ENCODE measurements at places on chromosomes 2 and 18. TPM values are rescaled to one million over a fixed set of nuclear protein-coding genes. Genes with fewer than 3 reads are reported as not detected.
A peak's percentile ranks its signal among the peaks of the same experiment; 100 is the strongest.

Gene UGT1A10
- not detected for total RNA-seq

Gene EPC2
- total RNA-seq: 35.9 TPM

Gene ABCG5
- total RNA-seq: 0.10 TPM

Gene GCG
- 4,649 TPM for total RNA-seq

Gene CPO
- total RNA-seq: 0.24 TPM

Gene KCNK3
- total RNA-seq: 7.7 TPM

Gene CKAP2L
- total RNA-seq: 9.7 TPM

Gene ANKRD29
- total RNA-seq: 3.5 TPM

Gene MBOAT2
- total RNA-seq: 60.8 TPM

- H3K27me3 ChIP-seq: no peaks in the 10 kb centered on the region
- DNase-seq: no peak
- H3K4me3 ChIP-seq: peak overlapping the region; percentile 93
- H3K27ac ChIP-seq: no peak overlapping the region
Measured at GRCh38 chr2:169480079-169480465, 778 bp downstream of the BBS5 start.

DNA sequence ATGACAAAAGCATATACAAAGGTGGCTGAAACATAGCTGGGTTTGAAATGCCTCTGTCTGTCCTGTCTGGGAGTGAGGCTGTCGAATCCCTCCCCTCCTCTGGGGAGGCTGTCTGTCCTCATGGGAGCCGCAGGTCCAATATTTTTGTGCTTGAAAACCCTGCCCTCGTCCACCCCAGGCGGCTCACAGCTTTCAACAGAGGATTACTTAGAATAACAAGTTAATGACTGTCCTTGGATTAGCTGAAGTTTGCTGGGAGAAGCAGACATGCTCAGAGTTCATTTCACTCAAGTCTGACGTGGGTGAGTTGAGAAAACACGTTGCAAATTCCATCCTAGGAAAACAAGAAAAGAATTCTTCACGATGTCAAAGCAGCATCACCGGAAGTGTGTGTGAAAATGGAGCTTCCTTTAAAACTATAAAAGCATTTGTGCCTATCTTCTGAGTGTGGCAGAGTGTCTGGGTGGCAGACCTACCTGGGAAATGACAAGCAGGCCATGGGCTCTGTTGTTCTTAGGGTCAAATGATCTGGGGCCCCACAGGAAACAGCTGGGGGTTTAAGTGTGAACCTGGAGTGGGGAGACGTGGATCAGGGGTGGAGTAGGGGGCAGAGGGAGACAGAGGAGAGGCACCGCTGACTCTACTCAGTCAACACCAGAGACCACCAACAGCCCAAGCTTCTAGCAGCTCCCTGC, 77.1 kb downstream of the DDX1 start:
- no peak overlapping the region for H3K27ac ChIP-seq
- H3K4me3 ChIP-seq: no peak overlapping the region
- DNase-seq: no peak
- peaks cover 47% of the 10 kb centered on the region for H3K4me1 ChIP-seq
- no peaks in the 10 kb centered on the region for H3K36me3 ChIP-seq
- H3K27me3 ChIP-seq: peaks cover 4% of the 10 kb centered on the region

GRCh38 chr2:11203480-11203879, 48.2 kb downstream of the SLC66A3 start:
- no peak overlapping the region for H3K4me3 ChIP-seq
- H3K36me3 ChIP-seq: peaks cover 18% of the 10 kb centered on the region
- H3K4me1 ChIP-seq: no peaks in the 10 kb centered on the region
- DNase-seq: no peak
- H3K27ac ChIP-seq: no peak overlapping the region

GRCh38 chr2:69933254-69933828, 18.4 kb downstream of the MXD1 start:
- no peak overlapping the region for H3K4me3 ChIP-seq
- DNase-seq: no peak
- H3K27ac ChIP-seq: peak overlapping the region; percentile 65
- peaks cover 4% of the 10 kb centered on the region for H3K4me1 ChIP-seq

DNA sequence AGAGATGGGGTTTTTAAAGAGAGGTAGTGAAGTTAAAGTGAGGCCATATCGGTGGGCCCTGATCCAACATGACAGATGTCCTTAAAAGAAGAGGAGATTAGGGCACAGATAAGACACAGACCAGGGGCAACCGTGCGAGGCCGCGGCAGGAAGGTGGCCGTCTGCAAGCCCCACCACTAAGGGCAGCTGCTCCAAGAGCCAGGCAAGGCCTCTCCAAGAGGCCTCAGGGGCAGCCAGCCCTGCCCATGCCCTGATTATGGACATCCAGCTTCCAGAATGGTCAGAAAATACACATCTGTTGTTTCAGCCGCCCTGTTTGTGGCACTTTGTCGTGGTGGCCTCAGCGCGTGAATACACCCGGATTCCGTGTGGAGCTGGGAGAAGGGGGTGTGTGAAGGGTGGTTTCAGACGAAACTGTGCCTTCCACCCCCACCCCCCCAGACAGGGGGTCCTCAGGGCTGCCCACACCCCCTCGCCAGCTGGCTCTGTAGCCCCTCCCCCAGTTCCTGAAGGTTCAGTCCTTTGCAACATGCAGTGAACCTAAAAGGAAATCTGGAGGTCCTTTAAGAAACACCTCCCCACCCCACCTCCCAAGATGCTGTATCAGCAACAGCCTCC, 74.1 kb upstream of the SMAD7 start:
- no peaks in the 10 kb centered on the region for H3K36me3 ChIP-seq
- H3K4me3 ChIP-seq: no peak overlapping the region
- H3K27ac ChIP-seq: no peak overlapping the region
- peaks cover 9% of the 10 kb centered on the region for H3K4me1 ChIP-seq
- DNase-seq: peak; percentile 61
- H3K27me3 ChIP-seq: no peaks in the 10 kb centered on the region

DNA sequence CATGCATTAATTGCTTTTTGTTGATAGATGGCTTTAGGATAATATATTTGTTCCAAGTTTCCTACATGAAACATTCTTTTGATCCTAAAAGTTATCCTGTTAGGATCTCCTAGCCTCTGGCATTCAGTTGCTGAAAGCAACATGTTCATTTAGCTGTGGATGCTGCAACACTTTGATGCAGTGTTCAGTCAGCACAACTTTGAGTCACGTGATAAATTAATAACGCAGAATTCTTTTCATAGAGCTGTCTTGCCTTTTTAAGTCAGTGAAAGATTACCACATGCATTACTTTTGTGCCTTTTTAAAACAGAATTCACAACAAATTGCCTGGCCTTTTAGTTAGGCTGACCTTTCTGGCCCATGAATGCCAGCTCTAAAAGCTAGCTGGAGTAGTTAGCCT, 1467.9 kb upstream of the ZEB2 start:
- H3K4me1 ChIP-seq: no peaks in the 10 kb centered on the region
- no peak overlapping the region for H3K27ac ChIP-seq
- no peak for DNase-seq
- no peaks in the 10 kb centered on the region for H3K36me3 ChIP-seq
- H3K27me3 ChIP-seq: no peaks in the 10 kb centered on the region

GRCh38 chr2:239290618-239291474, 110.0 kb downstream of the HDAC4 start:
- peak overlapping the region; percentile 62 for H3K27ac ChIP-seq
- no peaks in the 10 kb centered on the region for H3K36me3 ChIP-seq
- H3K27me3 ChIP-seq: no peaks in the 10 kb centered on the region
- no peak for DNase-seq

GRCh38 chr2:226798422-226799210, 1.0 kb downstream of the IRS1 start:
- DNase-seq: peak; percentile 74
- H3K27me3 ChIP-seq: peaks cover 6% of the 10 kb centered on the region
- peak overlapping the region; percentile 88 for H3K4me3 ChIP-seq
- H3K27ac ChIP-seq: peak overlapping the region; percentile 61
- peaks cover 33% of the 10 kb centered on the region for H3K4me1 ChIP-seq
- H3K36me3 ChIP-seq: peaks cover 23% of the 10 kb centered on the region

GRCh38 chr2:29189052-29189451, 73.8 kb downstream of the CLIP4 start:
- no peaks in the 10 kb centered on the region for H3K27me3 ChIP-seq
- DNase-seq: no peak
- H3K27ac ChIP-seq: no peak overlapping the region
- H3K4me3 ChIP-seq: no peak overlapping the region
- peaks cover 5% of the 10 kb centered on the region for H3K36me3 ChIP-seq

GRCh38 chr2:11975373-11975772, 228.9 kb downstream of the LPIN1 start:
- H3K27me3 ChIP-seq: no peaks in the 10 kb centered on the region
- no peak overlapping the region for H3K4me3 ChIP-seq
- peaks cover 4% of the 10 kb centered on the region for H3K36me3 ChIP-seq

- no peak overlapping the region for H3K4me3 ChIP-seq
- peaks cover 3% of the 10 kb centered on the region for H3K27me3 ChIP-seq
- no peak overlapping the region for H3K27ac ChIP-seq
- no peak for DNase-seq
- peaks cover 24% of the 10 kb centered on the region for H3K4me1 ChIP-seq
Measured at GRCh38 chr2:218605432-218605831, 2.3 kb upstream of the PLCD4 start.

- H3K27ac ChIP-seq: no peak overlapping the region
- H3K36me3 ChIP-seq: peaks cover 16% of the 10 kb centered on the region
- no peak for DNase-seq
- peaks cover 28% of the 10 kb centered on the region for H3K4me1 ChIP-seq
- no peak overlapping the region for H3K4me3 ChIP-seq
- H3K27me3 ChIP-seq: no peaks in the 10 kb centered on the region
Measured at GRCh38 chr2:182852090-182852489, 14.3 kb downstream of the FRZB start.

DNA sequence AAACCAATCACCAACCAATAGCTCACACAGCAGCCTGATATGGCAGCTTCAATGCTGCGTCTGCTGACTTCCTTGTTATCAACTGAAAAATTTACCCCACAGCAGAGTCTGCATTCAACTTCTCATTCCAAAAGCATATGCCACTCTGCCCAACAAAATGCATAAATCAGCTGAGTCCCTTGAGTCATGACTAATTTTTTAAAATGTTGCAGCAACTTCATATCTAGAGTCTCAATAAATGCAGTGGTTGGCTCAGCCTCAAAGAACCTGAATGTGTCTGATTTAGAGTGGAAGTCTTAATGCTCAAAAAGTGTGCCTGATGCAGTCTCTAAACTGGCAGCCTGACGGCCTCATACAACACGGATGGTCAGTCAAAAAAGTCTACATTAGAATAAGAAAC, 46.5 kb downstream of the FARSB start:
- H3K4me1 ChIP-seq: no peaks in the 10 kb centered on the region
- H3K4me3 ChIP-seq: no peak overlapping the region
- no peak overlapping the region for H3K27ac ChIP-seq
- no peaks in the 10 kb centered on the region for H3K27me3 ChIP-seq

DNA sequence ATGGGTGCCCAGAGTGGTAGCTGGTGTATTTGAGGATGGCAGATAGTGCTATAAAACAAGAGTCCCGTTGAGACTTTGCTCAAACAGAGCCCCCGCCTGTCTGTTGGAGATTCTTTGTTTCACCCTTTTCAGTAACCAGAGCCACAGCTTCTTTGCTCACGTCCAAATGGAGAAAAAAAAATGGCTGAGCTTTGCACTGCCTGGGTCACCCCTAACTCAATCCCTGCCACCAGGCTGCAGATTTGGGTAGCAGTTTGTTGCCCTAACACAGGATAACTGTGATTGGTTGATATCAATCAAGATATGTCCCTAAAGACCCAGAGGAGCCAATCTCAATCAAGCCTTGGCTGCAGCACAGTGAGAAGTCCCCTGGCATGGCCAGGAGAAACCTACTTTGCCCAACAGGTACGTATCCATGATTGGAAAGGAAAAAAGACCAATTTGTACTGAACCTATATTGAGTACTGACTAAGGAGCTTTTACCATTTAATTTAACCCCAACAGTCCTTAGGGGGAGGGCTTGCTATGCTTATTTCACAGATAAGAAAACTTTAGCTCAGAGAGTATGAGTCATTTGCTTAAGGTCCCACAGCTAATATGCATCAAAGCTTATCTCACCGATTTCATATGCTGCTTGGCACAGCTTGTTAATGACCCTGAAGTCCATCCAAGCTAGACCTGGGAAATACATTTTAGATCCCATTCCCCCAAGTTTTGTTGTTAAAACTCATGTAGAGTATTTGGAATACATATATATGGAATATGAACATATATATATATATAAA, 72.0 kb upstream of the SH3BP4 start:
- H3K4me3 ChIP-seq: no peak overlapping the region
- no peak overlapping the region for H3K27ac ChIP-seq
- DNase-seq: peak; percentile 13

DNA sequence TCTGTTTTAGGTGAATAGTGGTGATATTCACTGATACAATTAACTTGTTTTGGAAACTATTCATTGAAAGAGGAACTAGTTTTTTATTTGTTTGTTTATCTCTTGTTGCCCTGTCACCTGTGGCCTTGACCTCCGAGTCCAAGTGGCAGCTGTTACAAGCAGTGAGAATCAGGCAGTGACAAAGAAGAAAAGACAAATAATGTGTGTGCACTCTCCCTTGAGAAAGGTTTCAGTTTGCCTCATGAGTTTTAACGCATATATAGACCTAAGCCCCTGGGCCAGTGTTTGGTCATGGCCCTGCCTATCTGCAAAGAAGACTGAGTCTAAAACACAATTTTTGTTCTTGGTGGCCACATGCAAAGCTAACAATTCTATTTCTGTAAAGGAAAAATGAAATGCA, 15.3 kb downstream of the KYNU start:
- no peaks in the 10 kb centered on the region for H3K4me1 ChIP-seq
- no peak overlapping the region for H3K27ac ChIP-seq
- H3K36me3 ChIP-seq: no peaks in the 10 kb centered on the region
- DNase-seq: no peak

GRCh38 chr2:157747695-157748370, 119.2 kb upstream of the ACVR1C start:
- no peak overlapping the region for H3K27ac ChIP-seq
- DNase-seq: no peak
- peaks cover 16% of the 10 kb centered on the region for H3K4me1 ChIP-seq
